ENCODE measurements at places on chromosomes 5 and 9.

DNA sequence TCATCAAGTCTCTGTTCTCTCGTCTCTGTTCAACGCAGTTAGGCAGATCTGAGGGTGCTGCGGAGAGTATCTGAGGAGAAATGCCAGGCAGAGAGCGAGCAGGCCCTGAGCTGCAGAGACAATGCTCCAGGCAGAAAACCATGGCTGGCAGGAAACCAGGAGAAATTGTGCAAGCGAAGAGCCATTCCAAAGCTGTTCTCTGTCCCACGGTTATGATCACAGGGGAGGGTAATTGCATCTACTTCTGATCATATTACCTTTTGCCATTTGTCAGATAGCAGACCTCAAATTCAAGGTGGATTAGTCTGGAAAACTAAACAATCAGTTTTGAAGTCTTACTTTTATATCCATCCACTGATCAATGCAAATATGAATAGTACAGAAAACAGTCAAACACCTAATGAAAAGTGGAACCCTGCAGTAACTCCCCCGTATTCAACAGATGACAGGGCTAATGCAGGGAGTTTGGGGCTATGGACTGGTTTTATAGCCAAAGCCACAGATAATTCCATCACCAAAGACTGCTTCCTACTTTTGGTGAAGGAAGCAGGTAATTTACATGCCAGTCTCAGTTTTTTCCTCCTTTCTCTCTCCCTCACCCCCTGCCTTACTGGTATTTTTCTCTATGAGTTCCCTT, 228.0 kb downstream of the DCP2 start:
- peak; percentile 24 for DNase-seq

DNA sequence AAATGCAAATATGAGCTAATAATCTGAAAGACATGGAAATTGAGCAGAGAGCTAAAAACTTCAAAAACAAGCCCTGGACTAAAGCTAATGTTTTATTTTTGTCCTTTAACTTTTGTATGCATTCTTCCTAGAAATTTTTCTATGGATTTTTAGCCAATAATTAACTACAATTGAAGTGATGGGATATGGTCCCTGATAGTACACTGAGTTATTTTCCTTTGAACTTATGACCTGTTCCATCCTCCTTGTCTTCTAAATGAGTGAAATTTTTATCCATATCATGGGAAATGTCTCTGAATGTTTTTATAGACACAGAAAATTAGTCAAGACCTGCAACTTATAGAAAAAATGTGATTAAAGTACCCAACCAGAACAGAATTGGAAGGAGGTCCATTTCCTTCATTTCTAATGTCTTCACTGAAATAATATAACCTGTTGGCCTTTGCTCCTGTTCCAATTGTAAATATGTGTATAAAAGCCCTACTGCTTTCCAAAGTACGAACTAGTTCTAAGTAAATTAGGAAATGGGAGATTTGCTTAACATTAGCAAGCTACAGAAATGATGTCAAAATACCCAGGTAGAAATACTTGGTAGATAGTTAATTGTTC, 11.3 kb upstream of the ERAP2 start:
- no peak for DNase-seq

DNA sequence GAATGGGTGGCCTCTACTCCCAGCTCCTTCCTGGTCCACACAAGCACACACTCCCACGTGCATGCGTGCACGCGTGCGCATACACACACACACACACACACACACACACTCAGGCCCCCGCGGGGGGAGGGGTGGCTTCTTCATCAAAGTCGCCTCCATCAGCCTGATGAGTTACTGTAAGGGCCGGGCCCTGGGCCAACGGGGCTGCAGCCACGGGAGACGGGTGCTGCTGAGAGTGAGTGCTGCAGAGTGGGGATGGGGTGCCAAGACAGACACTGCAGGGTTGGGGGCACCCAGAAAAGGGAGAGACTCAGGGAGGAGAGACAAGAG, 18.1 kb downstream of the CNTFR start:
- DNase-seq, result no peak

- DNase-seq, result no peak
Measured at GRCh38 chr5:140553657-140554056, 3.6 kb downstream of the SRA1 start.

GRCh38 chr9:94685359-94685758, 41.1 kb upstream of the AOPEP start:
- no peak for DNase-seq

GRCh38 chr5:61519728-61520277, 187.7 kb downstream of the ZSWIM6 start:
- DNase-seq, result no peak

GRCh38 chr9:72476100-72476499, 45.3 kb upstream of the TMC1 start:
- DNase-seq, result no peak

DNA sequence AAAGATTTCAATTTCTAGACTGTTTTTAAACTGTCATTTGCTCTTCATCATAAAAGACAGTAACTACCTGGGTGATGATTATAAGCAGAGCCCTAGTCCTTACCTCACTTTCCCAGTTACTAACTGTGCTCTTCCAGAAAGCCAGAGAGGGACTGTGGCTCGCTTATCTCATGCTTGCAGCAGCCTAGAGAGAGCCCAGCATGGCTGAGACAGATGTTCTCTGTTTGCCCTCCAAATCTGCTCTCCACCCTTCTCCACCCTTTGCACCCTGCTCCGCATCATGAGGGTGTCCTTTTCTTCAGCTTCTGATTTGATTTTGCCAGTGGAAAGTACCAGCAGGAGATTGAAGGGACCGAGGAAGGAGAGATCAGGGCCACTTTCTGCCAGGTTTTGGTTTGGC, 61.2 kb upstream of the SELENOP start:
- DNase-seq, result no peak

DNA sequence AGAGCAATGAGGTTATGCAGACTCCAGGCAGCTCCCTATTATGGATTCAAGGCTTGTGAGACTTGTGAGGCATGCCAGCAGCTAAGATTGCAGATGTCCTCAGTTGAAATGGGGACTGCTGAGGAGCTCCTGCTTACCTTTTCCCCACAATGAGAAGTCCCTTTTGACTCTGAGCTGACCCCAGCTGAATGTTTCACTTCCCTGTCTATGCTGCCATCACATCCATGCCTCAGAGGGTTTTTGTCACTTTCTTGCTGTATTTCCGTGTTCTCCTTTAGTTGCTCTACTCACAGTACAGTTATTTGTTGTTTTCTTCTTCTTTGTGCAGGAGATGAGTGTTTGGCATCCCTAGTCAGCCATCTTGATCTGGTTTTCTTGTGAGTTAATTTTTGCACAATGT, 18.8 kb upstream of the OR2S2 start:
- no peak for DNase-seq

DNA sequence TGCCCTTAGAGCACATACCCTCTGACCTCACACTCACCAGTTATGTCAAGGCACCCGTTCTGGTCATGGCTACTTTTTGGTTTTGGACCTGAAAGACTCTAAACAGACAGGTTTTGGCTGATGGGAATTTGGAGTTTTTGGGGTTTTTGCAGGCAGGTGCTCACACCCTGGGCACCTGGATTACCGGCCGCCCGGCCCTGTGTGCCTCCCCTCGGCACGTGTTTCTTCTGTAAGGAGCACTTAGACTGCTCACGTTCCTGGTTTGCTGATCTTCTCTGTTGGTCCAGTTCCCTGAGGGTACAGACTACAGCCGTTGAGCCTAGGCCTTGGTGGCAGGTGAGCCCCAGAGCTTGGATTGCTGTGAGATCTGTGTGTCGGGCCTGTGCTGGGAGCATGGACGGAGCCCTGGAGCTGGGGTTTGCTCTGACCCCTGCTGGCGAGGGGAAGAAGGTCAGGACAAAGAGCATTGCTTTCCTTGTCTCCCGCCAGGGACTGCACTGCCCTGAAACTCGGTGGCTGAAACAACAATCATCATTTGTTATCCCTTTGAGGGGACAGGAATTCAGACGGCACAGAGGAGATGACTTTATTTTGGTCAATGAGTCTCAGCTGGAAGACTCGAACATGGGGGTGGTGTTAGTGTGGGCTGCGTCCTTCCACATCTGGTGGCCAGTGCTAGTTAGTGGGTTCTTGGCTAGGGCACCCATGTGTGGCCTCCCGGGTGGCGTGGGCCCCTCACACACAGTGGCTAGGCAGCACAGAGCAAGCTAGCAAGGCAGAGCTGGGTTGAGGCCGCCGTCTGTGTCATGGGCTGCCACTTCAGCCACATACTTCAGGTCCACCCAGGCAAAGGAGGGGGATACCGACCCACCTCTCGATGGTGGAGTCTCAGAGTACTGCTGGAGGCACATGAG, 76.4 kb downstream of the EHMT1 start:
- no peak for DNase-seq

DNA sequence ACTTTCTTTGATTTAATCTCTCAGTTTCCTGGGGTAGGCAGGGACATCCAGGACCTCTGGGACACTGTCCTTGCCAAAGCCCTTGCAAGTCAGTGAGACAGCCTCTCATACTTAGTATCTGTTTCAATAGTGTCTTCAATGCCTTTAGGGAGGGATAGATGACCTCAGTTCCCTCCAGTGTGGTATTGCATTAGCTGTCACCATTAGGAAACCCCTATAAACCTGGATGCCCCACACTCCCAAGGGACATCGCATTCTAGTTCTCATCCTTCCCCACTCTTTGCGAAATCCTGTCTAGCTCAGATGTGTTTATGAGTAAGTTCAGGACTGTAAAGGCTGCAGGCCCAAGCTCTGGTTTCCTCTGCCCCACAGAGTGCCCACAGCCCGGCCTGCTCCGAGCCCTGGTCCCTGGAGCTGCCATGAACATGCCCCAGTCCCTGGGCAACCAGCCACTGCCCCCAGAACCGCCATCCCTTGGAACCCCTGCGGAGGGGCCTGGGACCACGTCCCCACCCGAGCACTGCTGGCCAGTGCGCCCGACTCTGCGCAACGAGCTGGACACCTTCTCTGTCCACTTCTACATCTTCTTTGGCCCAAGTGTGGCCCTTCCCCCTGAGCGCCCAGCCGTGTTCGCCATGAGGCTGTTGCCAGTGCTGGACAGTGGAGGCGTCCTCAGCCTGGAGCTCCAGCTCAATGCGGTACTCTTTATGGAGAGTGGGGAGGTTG, 13.2 kb downstream of the TMEM8B start:
- no peak for DNase-seq

GRCh38 chr5:14545308-14545707, 36.3 kb upstream of the OTULINL start:
- DNase-seq, result no peak

GRCh38 chr9:91655215-91655614, 231.6 kb upstream of the NFIL3 start:
- DNase-seq, result no peak

GRCh38 chr9:134455934-134456755, 129.9 kb downstream of the RXRA start:
- DNase-seq, result no peak

DNA sequence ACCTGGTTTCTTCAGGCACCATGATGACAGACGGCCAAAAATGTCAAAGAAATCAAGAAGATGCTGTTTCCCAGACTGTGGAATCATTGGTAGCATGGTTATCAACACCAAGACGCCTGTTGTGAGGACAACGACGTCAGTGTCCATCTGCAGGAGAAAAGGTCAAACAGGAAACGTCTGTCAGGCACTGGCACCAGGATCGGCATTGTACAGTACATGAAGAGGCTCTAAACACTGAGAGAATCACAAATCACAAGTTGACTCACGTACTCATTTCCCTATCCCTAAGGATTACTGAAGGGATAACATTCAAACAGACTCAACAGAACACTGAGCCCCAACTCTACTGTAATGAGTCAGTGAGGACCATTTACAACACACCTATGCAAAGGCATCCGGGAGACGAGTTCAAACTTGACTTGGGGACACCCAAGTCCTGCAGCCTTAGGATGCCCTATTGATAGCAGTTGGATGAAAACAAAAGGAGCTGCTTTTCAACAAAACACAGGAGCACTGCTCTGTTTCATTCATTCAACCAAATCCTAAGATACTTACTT, 21.0 kb downstream of the TSC1 start:
- DNase-seq, result no peak

- DNase-seq, result no peak
Measured at GRCh38 chr5:96481867-96482266, 48.8 kb upstream of the PCSK1 start.

Measured in NCI-H2081 (cell line).